ENCODE measurements at places on chromosomes 4 and X.

DNA sequence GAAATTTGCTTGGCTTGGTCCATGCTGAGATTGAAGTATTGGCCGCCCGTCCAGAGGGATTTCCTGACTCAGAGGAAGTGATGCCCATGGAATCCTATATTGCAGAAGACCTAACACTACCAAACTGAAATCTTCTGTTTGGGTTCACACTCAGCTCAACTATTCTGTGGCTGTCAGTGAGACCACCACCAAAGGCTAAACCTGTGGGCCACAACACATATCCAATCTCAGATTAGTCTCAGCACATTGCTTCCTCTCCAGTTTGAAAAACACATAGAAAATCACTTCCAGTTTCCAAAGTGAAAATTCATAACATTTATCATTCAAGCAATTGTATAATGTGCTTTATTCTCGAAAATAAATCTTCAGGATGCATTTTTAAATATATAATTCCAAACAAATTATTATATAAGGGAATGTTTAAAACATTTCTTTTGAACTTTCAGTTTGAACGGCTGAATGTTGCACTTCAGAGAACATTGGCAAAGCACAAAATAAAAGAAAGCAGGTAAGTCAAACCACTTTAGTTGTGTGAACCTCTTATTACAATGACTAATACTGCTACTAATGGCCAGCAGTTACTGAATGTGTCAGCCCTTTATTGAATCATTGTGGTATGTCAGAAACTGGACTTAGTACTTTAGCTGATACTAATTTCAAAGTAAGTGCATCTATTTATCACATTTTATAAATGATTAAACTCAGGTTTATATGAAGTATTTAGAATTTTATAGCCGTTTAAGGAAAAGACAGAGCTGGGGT lies 37.0 kb downstream of the GUCY1A1 start:
- no peak for DNase-seq

DNA sequence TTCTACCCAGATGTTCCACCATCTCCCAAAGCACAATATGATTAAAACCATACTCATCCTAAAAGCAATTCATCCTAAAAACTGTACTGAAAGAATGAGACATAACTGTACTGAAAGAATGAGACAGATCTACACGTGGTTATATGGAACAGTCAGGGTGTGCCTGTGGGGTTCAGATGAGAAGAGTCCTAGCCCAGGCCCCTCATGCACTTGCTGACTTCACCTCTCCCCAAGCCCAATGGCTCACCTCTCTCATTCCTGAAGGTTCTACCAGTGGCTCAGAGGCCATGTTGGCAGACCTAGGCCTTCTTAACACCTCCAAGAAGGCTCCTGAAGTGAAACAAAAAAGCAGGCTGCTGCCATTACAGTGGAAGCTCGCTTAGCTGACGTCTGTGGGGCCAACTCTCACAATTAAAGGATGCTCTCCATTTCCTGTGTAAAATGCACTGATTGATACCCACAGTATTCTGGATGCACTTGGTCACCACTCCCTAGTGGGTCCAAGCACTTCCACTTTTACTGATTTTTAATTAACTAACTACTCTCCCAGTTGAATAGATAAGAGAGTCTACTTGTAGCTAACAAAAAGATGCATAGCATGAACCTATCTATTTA lies 3.8 kb downstream of the PLAC1 start:
- DNase-seq = no peak

- DNase-seq = no peak
Measured at GRCh38 chr4:127469959-127470809, 162.6 kb upstream of the INTU start.

GRCh38 chr4:38367642-38368174 lies 296.3 kb upstream of the KLF3 start:
- DNase-seq = no peak

DNA sequence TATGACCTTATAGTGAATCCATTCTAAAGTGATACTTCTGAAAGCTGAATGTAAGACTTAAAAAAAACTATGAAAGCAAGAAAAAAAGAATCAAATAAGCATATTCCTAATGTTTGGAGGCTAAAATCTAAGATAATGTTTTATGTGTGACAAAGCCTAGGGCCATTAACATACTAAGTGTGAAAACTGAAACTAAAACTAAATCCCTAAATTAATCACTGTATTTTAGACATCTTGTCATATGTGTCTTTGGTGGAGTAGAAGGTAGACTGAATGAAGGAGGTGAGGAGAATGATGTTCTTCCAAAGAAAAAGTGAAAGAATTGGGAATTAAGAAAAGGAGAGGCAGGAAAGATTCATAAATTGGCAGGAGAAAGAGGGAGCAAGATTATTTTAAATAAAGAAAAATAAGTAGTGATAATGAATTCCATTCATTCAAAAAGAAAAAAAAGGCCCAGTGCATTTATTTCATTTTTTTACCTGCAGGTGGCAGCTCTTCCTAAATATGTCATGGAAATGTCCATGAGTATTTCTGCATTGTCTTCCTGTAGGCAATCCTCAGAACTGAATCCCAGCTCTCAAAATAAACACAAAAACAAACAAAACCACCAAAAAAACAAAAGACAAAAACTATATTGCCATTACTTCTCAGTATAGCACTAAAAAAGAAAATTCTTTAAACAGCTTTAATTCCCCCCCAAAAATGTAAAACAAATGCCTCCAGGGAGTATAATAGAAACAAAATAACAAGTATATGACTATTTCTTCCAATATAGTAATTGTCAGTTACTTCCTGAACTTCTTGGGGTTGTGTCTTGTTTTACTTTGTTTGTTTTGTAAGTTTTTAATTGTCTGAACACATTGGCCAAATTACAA lies 17.0 kb upstream of the AP1AR start:
- no peak for DNase-seq

- DNase-seq = peak; percentile 34
Measured at GRCh38 chrX:129678614-129679195, 23.9 kb upstream of the APLN start.

GRCh38 chr4:16072168-16072567 lies 11.7 kb downstream of the PROM1 start:
- DNase-seq = no peak

- no peak for DNase-seq
Measured at GRCh38 chr4:185513489-185514181, 21.7 kb downstream of the PDLIM3 start.

GRCh38 chrX:20515841-20516461 lies 249.2 kb upstream of the RPS6KA3 start:
- DNase-seq = no peak

GRCh38 chr4:181646864-181647263 lies 596.3 kb upstream of the TENM3 start:
- no peak for DNase-seq

- no peak for DNase-seq
Measured at GRCh38 chr4:123877551-123877950, 481.0 kb downstream of the SPRY1 start.

GRCh38 chr4:2364654-2365053 lies 53.8 kb downstream of the ZFYVE28 start:
- DNase-seq = no peak

- no peak for DNase-seq
Measured at GRCh38 chr4:166039822-166040221, 166.8 kb downstream of the TLL1 start.

DNA sequence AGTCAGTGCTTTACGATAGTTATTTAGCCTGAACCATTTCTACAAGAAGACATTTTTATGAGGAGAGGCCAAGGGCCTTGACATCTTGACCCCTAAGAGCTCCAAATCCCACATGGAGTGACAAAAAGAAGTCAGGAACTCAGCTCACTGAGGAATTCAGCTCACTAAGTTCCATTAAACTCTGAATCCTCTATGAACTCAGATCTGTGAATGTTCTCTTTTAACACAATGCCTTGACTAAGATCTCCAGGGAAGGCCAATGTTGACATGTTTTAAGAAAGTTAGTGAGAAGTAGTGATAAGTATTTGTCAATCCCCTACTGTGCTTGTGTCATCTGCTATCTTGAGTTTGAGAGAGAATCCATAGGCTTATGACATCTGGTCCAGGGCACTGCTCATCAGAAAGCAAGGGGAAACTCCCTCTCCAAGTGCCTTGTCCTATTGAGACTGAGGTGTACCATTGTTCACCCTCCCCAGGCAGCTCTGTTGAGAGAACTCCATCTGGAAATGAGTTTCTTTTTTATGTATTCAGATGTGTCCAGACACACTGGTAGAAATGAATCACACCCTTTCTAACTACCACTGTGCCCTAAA lies 68.7 kb upstream of the PCDH19 start:
- no peak for DNase-seq

DNA sequence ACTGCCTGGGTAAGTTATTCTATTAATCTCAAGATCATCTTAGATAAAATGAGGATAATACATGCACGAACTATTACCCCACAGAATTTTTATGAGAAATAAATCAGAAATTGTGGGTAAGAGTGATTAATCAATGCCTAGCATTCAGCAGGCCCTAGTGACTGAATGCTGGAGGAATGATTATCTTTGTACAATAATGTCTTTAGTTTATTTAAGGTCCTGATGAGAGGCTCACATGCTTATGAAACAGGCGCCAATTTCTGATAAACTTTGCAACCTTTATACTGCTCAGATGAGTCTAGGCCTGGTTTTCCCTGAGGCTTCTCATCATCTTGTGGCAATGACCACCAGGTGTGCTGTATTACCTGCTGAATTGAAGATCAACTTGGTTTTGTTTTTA lies 27.8 kb upstream of the BMP2K start:
- DNase-seq = no peak

- DNase-seq = no peak
Measured at GRCh38 chr4:76188557-76188956, 25.1 kb downstream of the SCARB2 start.

GRCh38 chrX:46029777-46030176 lies 515.4 kb downstream of the ZNF674 start:
- no peak for DNase-seq

- no peak for DNase-seq
Measured at GRCh38 chr4:26088433-26088928, 174.5 kb downstream of the SMIM20 start.

DNA sequence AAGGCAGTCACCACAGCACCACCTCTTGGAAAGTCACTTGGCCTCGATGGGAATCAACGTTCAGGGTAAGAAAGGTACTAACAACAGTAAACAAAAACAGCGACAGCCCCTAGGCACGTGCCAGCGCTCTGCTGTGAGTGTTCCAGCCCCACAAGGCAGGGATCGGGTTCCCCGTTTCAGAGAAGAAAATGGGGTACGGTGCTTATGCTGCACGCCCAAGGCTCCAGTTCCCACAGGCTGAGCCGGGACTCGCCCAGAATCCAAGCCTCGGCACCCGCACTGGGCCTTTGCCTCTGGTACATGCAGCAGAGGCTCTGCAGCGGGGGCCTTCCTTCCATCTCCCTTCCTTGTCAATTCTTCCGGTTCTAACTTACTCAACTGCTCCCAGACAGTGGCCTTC lies 37.3 kb downstream of the WDR1 start:
- DNase-seq = no peak

- no peak for DNase-seq
Measured at GRCh38 chrX:30183554-30183953, 31.8 kb upstream of the MAGEB2 start.
